Thyroid gland (tissue), 4 donors: ENCODE measurements at places on chromosomes 4 and X. TPM values are rescaled to one million over a fixed set of nuclear protein-coding genes. Genes with fewer than 3 reads are reported as not detected.

SUPT20HL1 gene
- not detected for total RNA-seq

TLR7 gene
- total RNA-seq: 0.56 TPM

GRCh38 chr4:560731-561291, 15.3 kb downstream of the TMEM271 start:
- no peak overlapping the region for H3K27ac ChIP-seq
- no peaks in the 10 kb centered on the region for H3K36me3 ChIP-seq
- no peak for DNase-seq
- H3K27me3 ChIP-seq: no peaks in the 10 kb centered on the region
- H3K4me3 ChIP-seq: no peak overlapping the region

DNA sequence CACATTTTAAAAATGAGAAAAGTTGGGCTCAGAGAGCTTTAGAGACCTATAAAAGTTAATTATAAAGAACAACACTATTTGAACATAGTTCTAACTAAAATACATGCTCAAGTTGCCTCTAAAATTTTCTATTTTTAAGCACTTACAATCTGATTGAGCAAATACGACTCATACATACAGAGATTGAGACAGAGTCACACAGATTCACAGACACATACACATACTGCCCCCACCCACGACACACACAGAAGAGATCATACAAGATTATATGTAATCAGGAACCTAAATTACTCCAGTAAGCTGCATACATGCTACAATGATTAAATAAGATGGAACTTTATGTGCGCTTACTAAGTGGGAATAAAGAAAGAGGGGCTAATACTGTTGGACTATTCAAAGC, 2.7 kb upstream of the ASB5 start:
- H3K4me3 ChIP-seq: no peak overlapping the region
- H3K4me1 ChIP-seq: peaks cover 8% of the 10 kb centered on the region
- DNase-seq: no peak
- H3K36me3 ChIP-seq: no peaks in the 10 kb centered on the region

GRCh38 chr4:86532851-86533250, 61.3 kb upstream of the PTPN13 start:
- no peak for DNase-seq
- H3K36me3 ChIP-seq: no peaks in the 10 kb centered on the region
- no peak overlapping the region for H3K27ac ChIP-seq
- H3K27me3 ChIP-seq: no peaks in the 10 kb centered on the region
- no peak overlapping the region for H3K4me3 ChIP-seq

DNA sequence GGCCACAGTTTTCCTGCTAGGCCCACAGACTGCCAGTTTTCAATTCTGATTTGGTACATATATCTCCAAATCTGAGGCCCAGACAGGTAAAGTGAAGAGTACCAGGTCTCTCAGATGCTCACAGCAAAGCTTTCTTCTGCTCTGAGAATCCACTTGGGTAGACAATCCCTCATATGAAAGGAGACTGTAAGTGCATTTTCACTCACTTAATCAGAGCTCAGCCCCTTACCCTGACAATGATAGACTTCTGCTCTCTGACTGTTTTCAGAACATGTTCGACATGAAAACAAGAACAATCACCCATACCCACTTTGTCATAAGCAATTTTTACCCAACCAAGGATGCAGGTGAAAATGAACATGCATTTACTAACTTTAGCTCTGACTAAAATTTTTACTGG, 7.1 kb downstream of the GPRIN3 start:
- DNase-seq: no peak
- no peaks in the 10 kb centered on the region for H3K4me1 ChIP-seq
- no peak overlapping the region for H3K4me3 ChIP-seq
- no peaks in the 10 kb centered on the region for H3K36me3 ChIP-seq
- no peaks in the 10 kb centered on the region for H3K27me3 ChIP-seq
- no peak overlapping the region for H3K27ac ChIP-seq

DNA sequence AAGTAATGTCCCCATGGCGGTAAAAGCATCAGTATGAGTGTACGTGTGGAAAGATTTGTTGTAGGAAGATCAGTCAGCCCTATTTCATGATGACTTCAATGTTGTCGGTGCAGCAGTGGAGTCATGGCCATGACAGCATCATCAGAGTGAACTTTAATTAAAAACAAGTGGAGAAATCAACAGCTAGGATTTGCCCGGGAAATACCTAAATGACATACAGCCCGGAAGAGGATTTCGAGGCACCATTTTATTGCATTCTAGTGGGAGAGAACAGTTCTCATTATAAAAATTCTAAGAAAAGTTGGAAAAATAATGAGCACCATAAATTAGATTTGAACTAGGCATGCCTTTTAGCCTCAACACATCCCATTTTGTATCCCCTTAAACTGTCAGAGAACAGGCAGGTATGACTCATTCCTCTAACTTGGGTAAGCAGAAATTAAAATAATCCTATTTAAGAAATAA, 170.1 kb downstream of the SHROOM3 start:
- no peaks in the 10 kb centered on the region for H3K36me3 ChIP-seq
- no peaks in the 10 kb centered on the region for H3K27me3 ChIP-seq
- H3K4me3 ChIP-seq: no peak overlapping the region
- H3K4me1 ChIP-seq: peaks cover 14% of the 10 kb centered on the region
- no peak for DNase-seq

GRCh38 chr4:153261461-153261860, 57.2 kb downstream of the TRIM2 start:
- no peaks in the 10 kb centered on the region for H3K36me3 ChIP-seq
- H3K4me1 ChIP-seq: peaks cover 22% of the 10 kb centered on the region
- peak overlapping the region; percentile 23 for H3K27ac ChIP-seq
- DNase-seq: no peak

DNA sequence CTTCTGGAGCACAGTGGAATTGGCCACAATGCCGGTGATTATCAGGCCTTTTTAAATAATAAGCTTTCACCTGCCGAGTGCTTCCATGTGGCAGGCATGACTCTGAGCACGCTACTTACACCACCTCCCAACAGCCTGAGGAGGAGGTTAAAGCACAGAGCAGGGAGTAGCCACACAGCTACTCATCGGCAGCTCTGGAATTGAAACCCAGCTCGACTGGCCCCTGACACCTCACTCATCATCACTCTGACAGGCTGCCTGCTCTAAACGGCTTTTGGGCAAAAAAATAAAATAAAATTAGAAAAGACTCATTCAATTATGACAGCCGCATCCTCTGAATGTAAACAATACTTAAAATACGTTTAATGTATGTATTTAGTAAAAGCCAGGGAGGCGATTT, 326.4 kb upstream of the NOCT start:
- no peak overlapping the region for H3K4me3 ChIP-seq
- H3K36me3 ChIP-seq: no peaks in the 10 kb centered on the region
- H3K4me1 ChIP-seq: no peaks in the 10 kb centered on the region
- no peak overlapping the region for H3K27ac ChIP-seq
- H3K27me3 ChIP-seq: no peaks in the 10 kb centered on the region
